ENCODE measurements at places on chromosomes 7 and 10.

- no peak for DNase-seq
Measured at GRCh38 chr7:55071411-55072175, 52.8 kb downstream of the EGFR start.

GRCh38 chr7:2066251-2066919 is 166.4 kb downstream of the MAD1L1 start:
- peak; percentile 32 for DNase-seq

DNA sequence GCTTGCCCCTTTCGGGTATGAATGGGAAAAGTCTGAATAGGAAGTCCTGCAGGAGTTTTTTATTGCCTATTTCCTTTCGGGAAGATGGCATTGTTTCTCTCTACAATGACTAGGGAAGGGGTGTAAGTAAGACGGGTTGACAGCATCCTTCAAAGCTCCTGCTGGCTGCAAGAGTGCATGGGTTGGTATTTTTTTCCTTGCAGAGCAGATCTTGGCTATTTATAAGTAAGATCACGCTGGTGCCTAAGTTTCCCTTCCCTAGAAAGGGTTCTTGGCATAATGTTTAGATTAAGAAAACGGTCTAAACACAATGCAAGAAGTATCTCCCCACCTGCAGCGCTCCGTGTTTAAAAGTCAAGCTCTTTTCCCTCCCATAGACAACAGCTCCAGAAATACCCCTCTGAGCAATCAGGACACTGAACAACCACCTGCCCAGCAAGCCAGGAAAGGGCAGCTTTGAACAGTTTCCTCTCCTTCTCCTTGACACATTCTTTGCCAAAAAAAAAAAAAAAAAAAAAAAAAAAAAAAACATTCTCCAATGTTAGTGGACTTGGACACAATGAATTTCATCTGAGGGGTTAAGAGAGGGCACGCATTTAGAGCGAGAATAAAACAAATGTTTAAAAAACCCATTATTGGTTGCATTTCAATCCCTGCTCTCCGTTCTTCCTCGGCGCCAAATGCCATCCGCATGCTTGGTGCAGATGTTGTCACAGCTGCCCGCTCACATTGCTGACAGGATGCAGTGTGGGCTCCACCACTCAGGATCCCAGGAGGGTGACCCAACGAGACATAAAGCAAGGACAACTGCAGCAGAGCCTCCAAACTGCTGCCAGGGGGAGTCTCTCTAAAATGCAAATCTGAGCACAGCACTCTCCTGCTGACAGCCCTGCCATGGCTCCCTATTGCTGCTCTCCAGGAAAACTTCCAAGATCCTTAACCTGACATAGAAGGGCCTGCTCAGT is 427.4 kb upstream of the MGMT start:
- no peak for DNase-seq

DNA sequence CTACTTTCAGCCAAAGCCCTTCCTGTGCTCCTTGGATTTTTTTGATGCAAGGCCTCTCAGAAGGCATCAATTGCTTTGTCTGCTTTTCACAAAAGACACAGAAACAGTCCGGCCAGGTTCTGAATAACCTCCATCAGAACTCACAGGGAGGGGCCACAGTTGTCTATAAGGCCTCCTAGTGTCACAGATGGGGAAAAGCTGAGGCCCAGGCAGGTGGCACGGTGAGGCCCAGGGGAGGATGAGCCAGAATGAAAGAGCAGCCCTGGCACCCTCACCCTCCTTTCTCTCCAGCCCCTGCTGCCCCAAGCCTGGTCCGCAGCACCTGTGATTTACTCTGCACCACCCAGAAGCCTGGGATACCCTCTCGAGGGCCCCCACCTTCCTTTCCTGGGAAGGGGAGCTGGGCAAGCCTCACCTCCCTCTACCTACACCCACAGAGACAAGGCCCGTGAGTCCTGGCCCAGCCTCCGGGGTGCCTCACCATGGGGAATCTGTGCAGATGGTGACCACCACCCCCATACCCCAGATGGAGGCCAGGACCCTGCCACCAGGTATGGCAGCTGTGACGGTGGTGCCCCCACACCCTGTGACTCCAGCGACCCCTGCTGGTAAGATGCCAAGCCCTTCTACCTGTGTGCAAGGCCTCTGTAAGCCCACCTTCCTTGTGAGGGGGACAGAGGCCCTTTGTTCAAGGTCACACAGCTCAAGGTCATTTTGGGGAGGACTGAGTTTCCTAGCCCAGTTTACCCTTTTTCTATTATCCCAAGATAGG is 26.2 kb upstream of the ZNF467 start:
- peak; percentile 72 for DNase-seq

DNA sequence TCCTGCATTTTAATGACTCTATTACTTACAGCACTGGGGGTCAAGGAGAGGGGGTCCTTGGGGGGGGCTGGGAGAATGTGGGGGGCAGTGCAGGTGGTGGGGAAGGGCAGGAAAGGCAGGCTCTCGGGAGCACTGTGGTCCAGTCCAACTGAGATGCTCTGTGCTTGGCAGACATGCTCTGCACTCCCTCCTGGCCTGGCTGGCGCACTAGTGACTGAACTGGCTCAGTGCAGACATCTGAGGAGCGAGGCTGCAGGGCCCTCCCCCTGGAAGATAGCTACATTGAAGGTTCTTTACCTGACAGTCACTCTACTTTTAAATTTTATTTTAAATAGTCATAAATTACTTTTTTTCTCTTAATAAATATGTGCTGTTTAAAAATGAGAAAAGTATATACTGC is 105.7 kb downstream of the NEURL1 start:
- no peak for DNase-seq

- DNase-seq = no peak
Measured at GRCh38 chr10:97074256-97075145, 111.3 kb downstream of the SLIT1 start.

DNA sequence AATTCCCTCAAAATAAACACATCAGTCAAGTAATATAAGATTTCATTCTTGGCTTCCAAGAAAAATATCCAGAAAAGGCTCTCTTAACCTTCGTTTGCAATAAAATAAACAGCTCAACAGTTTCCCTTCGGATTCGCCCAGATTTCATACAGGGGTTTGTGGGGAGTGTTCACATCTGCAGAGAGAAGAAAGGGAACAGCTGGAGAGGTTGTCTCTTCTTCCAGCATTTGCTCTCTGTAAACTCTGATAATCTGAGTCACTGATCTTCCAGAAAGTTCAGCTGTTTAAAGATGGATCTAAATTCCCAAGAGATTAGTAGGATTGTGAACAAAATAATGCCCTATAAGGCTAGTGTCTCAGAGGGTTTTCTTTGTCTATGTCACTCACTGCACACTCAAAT is 277.9 kb downstream of the HPSE2 start:
- no peak for DNase-seq

GRCh38 chr7:110760341-110760740 is 330.6 kb upstream of the LRRN3 start:
- DNase-seq = no peak

DNA sequence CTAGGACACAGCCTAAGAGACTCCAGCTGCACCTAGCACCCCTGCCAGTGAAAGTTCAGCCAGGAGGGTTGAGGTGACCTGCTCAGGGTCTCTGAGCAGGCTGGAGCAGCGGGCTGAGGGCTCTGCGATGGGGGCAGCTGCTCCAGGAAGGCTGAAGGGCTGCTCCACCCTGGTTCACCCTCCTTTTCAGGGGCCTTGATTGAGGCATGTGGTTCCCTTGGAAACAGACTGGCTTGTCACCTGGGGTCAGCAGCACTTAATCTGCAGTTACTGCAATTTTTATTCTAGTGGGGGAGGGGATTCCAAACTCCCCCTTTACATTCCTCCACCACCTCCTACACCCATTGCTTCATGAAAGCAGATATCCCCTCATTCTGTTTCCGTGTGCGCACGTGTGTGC is 85.3 kb upstream of the UNC5B start:
- no peak for DNase-seq

DNA sequence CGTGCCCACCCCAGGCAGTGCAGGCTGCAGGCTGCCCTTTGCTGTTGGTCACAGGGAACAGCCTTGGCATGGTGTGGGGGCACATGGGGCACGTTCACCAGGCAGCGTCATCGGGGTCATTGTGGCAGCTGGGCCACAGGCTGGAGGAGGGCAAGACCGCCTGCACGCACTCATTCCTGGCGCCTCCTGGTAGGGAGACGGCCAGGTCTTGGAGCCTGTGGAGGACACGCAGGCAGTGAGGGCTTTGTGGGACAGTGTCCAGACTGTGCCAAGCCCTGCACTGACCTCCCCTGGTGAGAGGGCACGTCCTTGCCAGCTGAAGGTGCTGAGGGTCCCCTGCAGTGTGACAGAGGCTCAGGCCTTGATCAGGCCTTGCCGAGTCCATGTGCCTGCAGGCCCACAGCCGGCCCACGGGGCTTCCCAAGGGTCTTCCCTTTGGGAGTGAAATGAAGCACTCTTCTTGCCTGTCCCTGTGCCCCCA is 76.4 kb downstream of the NKX6-2 start:
- no peak for DNase-seq

DNA sequence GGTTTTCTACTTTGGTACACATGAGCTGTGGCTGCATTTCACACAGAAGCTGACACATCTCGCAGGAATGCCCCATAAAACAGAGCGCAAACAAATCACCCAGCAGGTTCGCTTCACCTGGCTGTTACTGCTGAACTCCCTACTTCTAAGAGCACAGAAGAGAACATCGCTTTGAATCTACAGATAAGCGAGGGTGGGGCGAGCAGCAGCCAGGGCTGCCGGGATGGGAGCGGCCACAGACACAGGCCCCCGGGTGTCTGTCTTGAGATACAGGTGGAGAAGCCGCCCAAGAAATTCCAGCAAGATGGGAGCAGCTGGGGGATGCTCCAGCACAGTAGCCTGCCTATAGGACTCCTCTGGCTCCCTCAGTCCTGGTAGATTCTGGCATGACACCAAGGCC is 27.4 kb downstream of the OGDHL start:
- no peak for DNase-seq

DNA sequence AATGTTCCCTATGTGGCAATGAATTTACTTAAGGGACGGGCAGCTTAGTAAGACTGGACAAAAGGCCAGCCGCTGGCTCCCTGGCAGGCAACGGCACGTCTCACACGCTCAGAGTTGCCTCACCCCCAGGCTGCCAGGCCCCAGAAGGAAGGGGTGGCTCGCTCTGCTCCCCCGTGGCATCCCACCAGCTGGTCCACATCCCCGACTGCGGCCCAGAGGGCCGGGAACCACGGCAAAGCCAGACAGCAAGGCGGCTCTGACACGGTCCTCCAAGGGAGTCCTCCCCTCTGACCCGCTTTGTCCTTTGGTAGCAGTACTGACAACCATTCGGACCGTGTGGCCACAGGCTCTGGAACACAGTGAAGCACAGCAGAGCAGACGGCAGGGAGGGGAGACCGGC is 34.1 kb downstream of the NUDT1 start:
- DNase-seq = no peak

Measured in NAMALWA (cell line).